ENCODE measurements at places on chromosomes 5 and 9.
A peak's percentile ranks its signal among the peaks of the same experiment; 100 is the strongest.

- no peak for DNase-seq
These were observed 1.1 kb downstream of the TESK1 start for GRCh38 chr9:35606138-35606504.

- no peak for DNase-seq
These were observed 1181.7 kb downstream of the EFNA5 start for GRCh38 chr5:106489004-106489403.

GRCh38 chr9:86978922-86979474 is 31.7 kb upstream of the GAS1 start:
- DNase-seq: no peak

DNA sequence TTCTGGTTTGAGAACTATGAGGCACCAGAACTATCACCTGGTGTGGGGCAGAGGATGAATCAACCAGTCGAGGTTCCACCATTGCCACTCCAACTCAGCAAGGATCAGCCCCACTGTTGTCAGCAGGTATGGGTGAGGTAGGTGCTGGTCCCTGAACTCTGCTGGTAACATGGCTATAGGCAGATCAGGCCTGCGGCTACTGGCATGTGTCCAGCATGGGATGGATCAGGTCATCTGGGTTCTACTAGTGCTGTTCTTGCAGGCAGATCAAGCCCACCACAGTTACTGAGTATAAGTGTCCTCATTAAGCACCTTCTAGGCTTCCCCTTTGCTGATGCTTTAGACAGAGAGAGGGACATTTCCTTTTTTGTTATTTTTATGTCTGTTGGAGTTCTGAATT is 71.7 kb downstream of the GABRA6 start:
- DNase-seq: no peak

DNA sequence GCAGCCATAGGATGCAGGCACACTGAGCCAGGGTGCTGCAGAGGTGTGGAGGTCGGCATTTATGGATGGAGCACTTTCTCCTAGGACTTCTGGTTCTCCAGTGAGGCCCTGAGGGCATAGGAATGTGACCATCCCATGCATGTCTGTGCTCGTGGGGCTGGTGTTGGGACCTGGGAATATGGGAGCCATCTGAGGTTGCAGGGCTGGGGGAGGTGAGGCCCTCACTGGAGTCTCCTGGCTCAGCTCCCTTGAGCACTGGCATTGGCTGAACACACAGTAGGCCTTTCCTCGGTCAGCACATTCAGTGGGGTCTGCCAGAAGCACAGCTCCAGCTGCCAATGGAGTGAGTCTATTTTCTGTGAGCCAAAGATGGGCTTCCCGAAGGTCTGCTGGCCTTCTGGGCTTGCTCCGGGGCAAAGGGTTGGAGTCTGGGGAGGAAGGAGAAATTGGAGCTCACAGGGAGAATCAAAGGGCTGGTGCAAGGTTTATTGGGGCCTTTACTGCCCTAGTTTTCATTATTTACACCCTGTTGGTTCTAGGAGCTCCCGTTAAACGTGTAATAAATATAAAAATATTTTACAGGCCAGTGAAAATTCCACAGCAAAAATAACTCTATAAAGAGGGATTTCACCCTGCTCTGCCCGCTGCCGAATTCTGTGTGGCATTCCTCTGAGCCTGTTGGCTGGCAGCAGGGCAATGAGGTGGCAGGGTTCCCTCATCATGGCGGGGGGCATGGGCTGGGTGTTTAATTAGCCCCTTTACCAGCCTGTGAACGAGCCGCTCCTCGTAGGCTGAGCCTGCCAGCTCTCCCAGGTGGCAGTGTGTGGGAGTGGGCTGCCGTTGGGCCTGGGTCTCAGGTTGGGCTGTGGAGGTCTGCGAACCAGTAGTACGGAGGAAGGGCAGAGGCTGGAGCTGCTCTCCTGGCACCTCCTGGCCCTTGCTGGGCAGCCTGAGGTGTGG is 31.6 kb upstream of the PITX1 start:
- DNase-seq: no peak

- DNase-seq: peak; percentile 63
These were observed 22.9 kb downstream of the PSMB7 start for GRCh38 chr9:124392254-124392870.

DNA sequence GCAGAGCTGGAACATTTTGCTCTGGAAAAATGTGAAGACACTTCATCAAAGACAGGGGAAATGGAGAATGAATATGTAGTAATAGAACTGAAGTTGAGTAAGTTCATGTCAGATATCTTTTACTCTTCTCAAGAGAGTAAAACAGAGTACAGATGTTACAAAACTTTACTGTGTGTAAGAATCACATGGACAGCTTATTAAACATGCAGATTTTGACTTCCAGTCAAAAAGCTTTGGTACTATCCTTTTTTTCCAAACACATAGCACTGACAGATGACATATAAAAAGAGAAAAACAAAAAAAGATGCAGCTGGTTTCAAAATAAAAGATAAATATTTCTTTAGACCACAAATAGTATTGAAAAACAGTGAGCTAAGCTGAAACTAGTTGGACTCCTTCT is 115.4 kb downstream of the FBN2 start:
- DNase-seq: no peak

DNA sequence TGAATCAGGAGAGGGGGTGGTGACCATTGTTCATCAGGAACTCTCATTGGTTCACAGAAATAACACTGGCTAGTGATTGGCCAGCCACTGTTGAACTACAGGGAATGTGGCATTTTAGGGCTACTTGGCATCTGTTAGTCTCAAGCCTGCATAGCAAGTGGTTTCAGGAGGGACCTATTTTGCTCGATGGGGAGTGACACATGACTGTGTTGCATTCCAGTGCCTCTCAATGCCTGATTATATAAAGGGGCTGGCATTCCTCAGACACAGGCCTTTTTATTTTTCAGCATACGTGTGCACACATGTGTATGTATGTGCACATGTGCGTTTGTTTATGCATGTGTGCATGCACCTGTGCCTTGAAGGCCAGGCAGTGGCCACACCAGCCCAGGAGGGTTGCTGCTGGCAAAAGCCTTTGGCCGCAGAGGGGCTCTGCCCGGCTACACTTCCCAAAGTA is 23.2 kb downstream of the FGD3 start:
- peak; percentile 54 for DNase-seq

DNA sequence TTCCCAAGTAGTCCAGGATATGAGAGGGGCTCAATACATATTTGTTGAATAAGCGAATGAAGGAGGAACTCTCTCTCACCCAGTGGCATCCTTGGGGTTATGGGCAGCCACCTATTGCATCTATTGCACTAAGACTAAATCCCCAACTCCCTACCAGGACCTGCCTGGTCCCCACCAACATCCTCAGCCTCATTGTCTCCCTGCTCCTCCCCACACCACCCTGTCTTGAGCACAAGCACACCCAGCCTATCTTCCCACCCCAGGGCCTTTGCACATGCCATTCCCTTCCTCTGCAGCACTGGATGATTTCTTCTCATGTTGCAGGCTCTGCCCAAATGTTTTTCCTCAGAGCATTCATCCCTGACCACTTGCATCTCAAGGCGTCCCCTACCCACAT is 133.8 kb downstream of the BARX1 start:
- DNase-seq: no peak

- DNase-seq: no peak
These were observed 20.3 kb downstream of the AOPEP start for GRCh38 chr9:94746541-94747370.

DNA sequence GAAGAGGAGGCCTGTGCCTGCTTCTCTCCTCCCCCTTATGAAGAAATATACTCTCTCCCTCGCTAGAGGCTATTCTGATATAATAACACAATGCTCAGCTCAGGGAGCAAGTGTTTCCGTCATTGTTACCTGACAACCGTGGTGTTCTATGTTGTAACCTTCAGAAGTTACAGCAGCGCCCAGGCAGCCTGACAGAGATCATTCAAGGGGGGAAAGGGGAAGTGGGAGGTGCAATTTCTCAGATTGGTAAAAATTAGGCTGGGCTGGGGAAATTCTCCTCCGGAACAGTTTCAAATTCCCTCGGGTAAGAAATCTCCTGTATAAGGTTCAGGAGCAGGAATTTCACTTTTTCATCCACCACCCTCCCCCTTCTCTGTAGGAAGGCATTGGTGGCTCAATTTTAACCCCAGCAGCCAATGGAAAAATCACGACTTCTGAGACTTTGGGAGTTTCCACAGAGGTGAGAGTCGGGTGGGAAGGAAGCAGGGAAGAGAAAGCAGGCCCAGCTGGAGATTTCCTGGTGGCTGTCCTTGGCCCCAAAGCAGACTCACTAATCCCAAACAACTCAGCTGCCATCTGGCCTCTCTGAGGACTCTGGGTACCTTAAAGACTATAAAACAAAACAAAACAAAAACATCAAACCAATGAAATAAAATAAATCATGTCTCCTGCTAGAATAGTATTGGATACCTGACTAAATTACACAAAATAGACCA is 1.3 kb downstream of the TMEM174 start:
- peak; percentile 29 for DNase-seq

DNA sequence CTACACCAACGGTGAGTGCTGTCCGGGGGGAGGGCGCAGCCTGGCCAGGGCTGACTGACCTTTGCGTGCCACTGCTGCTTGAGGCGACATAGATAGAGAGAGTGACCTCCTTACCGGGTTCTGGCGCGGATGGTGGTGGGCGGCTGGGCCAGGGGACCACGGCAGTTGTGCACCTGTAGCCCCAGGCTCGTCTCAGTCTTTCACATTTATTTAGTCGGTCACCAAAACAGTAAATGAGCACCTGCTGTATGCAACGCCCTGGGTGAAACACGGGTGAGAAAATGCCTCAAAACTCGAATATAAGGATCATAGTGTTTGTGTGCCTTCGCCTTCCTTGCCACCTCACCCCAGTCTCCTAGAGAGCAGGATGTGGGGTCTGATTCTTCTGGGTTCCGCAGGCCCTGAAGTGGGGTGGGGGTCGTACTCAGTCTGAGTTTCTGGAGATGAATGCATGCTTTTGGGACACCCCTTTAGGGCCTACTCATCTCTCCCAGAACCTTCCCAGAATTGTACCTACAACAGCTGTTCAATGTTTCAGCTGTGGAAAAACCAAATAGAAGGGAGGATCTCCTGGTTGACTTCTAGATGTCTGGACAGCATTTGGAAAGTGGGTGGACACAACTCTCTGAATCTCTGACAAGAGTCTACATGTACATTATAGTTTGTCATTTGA is 714 bp downstream of the SEC24A start:
- DNase-seq: no peak

DNA sequence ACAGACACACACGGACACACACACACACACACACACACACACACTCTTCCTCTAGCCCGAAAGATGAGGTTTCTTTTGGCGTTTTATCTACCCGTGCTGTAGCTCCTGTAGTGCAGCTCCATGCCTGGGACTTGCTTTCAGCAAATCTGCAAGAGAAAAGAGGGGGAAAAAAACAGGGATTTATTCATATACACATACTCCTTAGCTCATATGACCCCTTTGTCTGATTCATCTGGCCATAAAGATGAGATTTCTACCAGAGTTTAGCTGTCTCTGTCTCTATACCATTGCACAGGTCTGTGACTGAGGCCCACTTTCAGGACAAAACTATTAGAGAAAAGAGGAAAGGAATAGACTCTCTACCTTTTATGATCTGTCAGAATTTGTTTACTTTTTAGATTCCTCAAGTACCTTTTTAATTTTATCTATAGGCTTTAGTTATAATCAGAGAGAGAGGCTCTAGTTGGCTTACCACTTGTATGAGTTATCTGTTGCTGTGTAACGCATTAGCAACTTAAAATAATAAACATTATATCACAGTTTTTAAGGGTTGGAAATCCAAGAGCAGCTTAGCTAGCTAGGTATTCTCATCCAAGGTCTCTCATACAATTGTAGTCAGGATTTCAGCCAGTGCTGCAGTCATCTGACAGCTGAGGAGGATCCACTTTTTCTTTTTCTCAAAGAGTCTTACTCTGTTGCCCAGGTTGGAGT is 14.7 kb downstream of the SNX2 start:
- no peak for DNase-seq

- DNase-seq: no peak
These were observed 20.9 kb downstream of the WHRN start for GRCh38 chr9:114484215-114484853.

DNA sequence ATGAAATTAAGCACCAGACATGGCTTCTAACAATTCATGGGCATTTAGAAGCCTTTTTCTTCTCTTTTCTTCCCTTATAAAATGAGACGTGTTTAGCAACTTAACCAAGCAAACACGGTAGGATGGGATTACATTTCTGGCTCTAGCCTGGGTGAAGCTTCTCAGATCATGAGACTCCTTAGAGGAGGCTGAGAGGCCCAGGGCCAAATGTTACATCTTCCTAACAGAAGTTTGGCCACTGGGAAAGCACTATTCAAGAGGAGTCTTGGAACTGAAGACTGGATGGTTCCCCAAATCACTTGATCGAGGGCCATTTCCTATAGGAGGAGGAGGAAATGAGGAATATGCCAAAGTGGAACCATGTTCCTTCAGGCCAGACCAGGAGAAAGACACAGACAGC is 1.9 kb downstream of the GABRP start:
- DNase-seq: no peak

DNA sequence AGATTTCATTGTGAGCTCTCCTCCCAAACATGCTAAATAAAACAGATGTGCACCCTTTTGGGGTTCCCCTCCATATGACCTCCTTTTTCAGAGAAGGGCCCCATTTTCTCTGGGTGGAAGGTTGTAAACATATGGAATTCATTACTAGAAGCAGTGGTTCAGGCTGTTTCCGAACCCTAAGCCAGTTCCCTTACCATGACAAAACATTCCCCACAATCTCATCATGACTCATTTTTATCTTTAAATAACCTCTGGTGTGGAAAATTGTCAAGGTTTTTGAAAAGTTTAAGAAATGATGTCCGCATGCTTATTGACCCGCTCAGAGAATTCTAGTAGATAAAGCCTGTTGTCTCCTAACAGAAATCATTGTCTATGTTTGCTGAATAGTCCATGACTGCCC is 127.3 kb upstream of the PIK3R1 start:
- DNase-seq: no peak

DNA sequence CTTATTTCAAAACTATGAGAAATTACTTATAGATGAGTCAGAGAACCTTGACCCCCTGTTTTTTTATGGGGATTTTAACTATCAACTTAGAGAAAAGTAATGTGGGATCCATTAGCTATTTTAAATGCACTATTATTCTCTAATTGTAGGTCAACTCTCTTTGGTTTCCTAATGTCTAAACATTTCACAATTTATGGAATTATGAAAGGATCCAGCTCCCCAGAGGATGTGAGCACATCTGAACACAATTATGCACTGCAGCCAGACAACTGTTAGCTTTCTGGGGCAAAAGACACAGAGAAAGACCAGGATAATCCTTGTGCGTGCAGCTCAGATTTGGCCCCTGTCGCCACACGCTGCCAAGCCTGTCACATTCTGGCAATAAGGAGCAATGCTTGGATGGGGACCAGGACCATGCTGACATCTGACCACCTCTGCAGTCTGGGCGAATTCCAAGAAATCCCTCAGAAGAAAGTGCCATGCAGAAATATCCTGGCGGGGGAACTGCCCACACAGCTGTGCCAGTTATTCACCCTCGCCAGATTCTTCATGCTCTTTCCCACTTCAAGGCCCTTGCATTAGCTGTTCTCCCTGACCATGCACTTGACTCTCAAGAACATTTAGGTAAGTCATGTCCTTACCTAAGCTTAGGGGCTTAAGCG is 22.2 kb upstream of the CMBL start:
- DNase-seq: no peak

DNA sequence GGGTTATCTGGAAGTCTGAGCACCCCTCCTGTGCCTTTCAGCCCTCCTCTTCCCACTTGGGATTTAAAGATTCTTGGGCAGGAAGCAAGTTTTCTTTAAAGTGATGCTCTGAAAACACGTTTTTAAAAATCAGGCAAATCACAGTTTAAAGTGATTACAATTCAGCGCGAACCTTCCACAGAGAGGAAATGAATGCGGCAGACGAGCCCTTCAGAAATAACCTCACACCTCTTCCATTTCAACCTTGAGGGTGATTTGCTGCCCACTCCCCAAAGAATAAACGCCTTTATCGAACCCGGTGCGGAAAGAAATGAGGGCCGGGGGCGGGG is 2.3 kb upstream of the EFNA5 start:
- peak; percentile 62 for DNase-seq
